NCI-H1105 treated with DMSO at 0.1 percent for 48 hours (cell line): ENCODE measurements at places on chromosomes 16 and 17.

DNA sequence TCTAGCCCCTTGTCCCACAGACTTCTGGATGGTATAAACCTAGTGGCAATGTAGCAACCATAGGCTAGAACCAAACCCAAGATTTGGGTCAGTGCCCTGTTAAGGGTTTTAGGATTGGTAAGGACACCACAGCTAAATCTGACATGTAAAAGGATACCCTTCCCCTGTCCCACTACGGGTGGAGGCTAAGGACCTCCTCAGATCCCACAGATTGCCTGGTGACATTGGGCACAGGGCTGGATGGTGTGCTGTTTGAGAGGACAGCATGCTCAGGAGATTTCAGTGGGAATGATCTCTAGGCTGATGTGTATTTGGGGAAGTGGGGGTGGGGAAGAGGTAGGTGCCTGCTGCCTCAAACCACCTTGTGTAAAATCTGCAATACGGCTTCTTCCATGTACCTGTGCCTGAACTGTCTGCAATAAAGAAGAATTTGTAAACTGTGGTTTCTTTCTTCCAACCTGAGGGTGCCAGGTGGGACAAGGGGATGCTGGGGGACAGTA lies 671 bp upstream of the EDC4 start:
- DNase-seq, result no peak

DNA sequence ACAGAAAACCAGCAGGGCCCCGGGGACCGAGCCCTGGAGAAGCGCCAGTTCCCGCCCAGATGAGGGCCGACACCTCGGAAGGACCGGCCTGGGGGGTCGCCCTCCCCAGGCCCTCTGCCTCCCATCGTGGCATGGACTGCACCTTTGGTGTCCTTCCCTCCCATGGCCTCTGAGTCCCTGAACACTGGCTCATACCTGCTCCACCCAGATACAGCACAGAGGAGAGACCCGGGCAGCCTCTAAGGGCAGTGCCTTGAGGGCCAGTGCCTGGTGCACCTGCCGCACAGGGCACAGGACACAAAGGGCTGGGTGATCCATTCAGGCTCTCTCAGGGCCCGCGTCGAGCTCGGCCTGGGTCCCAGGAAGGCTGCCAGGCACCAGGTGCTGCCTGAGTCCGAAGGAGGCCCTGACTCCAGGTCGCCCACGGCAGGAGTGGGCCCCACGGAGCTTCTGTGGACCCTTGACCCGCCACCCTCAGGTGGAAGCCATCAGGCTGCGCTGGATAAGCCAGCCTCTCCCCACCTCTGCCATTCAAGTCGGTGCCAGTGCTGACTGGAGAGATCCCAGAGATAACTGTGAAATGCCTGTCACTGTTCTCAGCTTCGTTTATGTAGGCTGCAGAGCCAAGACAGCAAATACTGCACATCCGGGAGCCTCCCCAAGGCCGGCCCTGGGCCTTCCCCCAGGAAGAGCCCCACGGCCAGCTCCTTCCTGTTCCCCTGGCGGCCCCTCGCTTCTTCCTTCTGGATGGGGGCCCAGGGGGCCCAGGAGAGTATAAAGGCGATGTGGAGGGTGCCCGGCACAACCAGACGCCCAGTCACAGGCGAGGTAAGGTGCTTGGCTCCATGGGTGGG lies at the start of gene ZG16B:
Gene ZG16B (plus strand): TSS at position 803 of the 854 bp plus-strand sequence. CDS start 139 bp downstream, outside the sequence.
- no peak for DNase-seq

GRCh38 chr17:66662496-66662895 lies 172.4 kb upstream of the CACNG5 start:
- no peak for DNase-seq

- DNase-seq, result no peak
Measured at GRCh38 chr16:4682616-4683254, 10.6 kb upstream of the NUDT16L1 start.

- DNase-seq, result no peak
Measured at GRCh38 chr17:47967607-47968252, 3.2 kb upstream of the CDK5RAP3 start.

DNA sequence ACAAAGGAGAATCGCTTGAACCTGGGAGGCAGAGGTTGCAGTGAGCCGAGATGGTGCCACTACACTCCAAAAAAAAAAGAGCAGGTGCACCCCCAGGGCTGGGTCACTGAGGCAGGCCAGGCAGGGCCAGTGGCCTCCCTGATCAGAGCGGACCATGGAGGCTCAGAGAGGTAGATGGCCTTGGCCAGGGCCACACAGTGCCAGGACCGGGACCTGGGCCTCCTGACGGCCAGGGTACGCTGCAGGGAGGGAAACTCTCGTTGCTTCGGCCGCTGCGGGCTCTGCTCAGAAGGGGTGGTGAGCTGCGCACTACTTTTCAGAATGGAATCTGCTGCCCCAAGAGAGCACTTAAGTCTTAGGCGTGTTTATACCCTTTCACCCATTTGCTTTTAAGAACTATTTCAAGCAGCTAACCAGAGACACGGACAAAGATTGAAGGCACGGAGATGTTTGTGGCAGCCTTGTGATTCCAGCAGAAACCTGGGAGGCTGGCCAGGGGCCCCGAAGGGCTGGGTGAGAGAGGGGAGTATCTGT lies 17.1 kb downstream of the MYO1C start:
- DNase-seq, result no peak
